ENCODE measurements at places on chromosomes 11 and 22. TPM values are rescaled to one million over a fixed set of nuclear protein-coding genes. Genes with fewer than 3 reads are reported as not detected.

CTSW gene
- total RNA-seq, result not detected

KDM4D gene
- 3.1 TPM for total RNA-seq

CRYBB2 gene
- total RNA-seq, result not detected

AQP11 gene
- 2.1 TPM for total RNA-seq

PRR33 gene
- total RNA-seq, result not detected

RFPL2 gene
- not detected for total RNA-seq

IL18 gene
- total RNA-seq, result not detected

NXPE4 gene
- total RNA-seq, result not detected

THYN1 gene
- total RNA-seq, result 62.6 TPM

CCDC116 gene
- 1.2 TPM for total RNA-seq

SCGB1D2 gene
- not detected for total RNA-seq

C1QTNF4 gene
- 18.9 TPM for total RNA-seq

SEPTIN3 gene
- total RNA-seq, result 75.0 TPM

DLG2 gene
- total RNA-seq, result 2.1 TPM

FOLR1 gene
- total RNA-seq, result not detected

BIK gene
- 0.61 TPM for total RNA-seq

APOL3 gene
- total RNA-seq, result not detected

SCYL1 gene
- total RNA-seq, result 68.8 TPM

FIBIN gene
- 0.44 TPM for total RNA-seq

DDTL gene
- total RNA-seq, result not detected

SESN3 gene
- total RNA-seq, result 80.8 TPM

PHF5A gene
- 88.9 TPM for total RNA-seq

CLDN5 gene
- 1.0 TPM for total RNA-seq

KIF18A gene
- 27.6 TPM for total RNA-seq

ZNF74 gene
- 54.2 TPM for total RNA-seq

CARD18 gene
- total RNA-seq, result not detected

SCGB2A2 gene
- total RNA-seq, result not detected
